GF-D8 (cell line): ENCODE measurements at places on chromosomes 6 and 20.

DNA sequence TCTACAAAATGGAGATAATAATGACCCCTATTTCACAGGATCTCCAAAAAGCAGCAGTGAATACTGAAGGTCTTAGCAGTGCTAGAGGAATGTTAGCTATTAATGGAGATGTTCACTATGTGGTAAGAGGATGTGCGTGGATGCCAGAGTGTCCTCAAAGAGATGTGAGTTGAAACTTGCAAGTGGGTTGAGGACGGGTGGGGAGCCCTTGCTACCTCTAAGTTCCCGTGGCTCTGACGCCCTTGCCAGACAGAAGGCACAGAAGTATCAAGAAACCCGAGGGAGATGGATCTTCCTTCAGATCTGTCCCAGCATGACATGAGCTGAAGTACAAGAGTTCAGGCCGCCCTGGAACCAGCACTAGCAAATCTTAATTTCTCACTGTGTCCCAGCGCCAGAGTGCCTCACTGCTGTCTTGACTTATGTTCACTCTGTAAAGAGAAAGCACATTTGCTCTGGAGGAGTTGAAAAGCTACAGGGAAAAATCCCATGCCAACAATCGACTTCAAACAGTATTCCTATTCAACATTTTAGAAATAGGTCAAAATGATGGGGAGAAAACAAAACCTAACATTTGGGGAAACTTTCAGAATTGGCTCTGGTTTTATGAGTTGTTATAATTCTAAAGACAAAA, 59.5 kb downstream of the FYN start:
- DNase-seq, result no peak

GRCh38 chr6:20711518-20711917, 177.3 kb downstream of the CDKAL1 start:
- DNase-seq, result no peak

DNA sequence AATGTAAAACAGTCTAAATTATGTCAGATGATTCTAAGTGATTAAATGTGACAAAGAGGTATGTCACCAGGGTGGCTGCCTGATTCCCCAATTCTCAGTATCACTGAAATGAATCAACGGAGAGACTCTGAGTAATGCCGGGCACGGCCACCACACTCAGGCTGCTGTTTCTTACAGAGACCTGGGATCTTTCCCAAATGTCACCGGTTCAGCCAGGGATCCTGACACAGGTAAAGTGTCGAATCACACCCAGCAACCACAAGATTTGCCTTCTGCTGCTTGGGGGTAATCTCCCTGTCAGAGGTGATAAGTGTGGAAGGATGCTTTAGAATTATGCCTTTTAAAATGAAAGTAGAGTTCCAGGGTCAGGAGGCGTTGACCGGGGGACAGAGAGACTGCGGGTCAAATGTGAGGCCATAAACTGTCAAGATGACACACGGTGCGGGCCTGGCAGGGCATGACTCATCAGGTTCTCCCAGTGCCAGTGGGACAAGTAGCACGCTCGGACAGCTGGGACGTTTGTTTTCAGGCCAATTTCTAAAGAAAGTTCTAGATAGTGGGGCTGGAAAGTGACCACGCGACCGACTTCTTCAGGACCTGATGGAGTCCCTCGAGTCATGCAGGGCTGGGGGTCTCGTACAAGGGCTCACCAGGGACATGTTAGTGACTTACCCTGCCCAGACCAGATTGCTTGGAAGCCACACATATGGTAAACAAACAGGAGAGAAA, 48.9 kb downstream of the PRDM1 start:
- no peak for DNase-seq

DNA sequence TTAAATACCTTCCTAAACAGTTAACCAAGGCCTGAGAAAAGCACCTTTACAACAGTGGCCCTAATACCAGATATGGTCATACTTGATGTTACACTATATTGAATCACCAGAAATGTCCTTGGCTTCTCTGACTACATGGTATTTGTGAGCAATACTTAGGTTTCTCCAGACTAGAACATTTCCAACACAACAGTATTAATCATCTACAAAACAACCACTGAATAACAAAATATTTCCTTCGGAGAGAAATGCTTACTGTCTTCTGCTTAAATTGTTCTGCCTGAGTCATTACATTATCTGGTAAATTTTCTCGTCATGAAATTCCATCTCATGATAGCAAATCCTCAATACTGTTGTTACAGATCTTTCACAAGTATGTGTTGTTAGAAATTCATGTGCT, 252.9 kb upstream of the RUNX2 start:
- DNase-seq, result no peak
